Stimulated activated CD8-positive, alpha-beta memory T cell treated with anti-CD3 and anti-CD28 coated beads, Interleukin-4, amount 100 ng/mL, for 1 hour (primary cell): ENCODE measurements at places on chromosomes 7 and 10.

DNA sequence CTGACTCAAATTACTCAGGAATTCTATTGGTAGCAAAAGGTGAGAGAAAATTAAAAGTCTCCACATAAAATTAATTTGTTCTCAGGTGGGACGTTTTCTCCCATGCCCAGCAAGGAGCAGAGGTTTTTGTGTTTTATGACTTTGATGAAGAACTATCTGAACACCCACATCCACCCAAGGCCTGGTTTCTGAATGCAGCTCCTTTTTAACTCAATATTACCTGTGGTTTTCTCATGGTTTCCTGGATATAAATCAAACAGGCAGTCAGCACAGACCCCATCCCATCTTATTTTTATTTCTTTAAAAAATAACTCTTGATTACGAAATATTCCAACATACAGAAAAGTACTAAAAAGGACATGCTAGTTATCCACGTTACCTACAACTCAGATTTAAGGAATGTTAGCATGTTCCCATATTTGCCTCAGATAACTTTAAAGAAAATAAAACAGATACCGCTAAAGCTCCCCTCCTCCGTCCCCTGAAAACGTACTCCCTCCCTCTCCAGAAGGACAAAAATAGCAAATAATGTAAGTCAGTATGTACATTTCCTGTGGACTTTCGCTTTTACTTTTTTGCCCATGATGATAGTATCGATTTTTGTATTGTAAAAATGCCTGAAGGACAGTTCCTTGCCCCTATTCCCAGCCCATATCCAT lies 43.4 kb downstream of the GLI3 start:
- no peak for DNase-seq

DNA sequence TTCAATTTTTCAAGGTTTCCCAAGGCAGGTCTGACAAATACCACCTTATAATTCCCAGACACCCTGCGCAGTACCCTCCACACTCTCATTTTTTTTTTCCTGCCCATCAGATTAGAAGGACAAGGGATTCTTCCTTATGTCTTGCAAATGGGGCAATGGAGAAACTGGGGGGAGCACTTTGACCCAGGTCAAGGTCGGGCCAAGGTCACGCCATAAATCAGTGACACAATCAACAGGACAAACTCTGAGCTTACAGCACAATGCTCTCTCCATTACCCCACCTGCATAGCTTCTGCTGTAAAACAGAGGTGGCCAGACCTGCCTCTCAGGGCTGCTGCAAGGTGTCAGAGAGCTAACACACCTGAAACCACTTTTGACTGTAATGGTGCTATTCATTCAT lies 254.4 kb upstream of the ZMIZ1 start:
- DNase-seq: no peak

DNA sequence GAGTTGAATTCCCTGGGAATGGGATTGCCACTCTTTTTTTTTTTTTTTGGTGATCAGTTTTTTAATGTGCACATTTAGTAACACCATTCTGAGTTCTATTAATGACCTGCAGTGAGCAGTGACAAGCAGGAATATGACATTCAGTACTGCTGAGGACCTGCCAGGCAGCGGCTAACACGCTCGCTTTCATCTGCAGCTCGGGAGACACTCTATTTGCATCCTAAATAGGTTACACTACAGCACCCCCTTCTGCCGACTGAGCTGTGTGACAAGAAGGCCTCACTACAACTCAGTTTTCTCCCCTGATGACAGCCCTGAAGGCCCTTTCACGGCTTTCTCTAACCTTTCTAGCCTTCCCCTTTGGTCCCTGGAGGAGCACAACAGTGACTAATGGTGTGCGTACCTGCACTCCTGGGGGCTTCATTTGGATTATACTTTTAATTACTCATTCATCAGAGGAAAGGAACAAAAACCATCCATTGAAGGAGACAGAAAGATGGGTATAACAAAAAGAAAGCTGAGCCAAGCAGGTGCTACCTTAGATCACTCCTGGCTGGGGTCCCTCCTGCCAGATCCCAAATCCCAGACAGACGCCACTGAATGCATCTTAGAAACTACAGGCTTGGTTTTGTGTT lies 872.4 kb downstream of the LRMDA start:
- no peak for DNase-seq

DNA sequence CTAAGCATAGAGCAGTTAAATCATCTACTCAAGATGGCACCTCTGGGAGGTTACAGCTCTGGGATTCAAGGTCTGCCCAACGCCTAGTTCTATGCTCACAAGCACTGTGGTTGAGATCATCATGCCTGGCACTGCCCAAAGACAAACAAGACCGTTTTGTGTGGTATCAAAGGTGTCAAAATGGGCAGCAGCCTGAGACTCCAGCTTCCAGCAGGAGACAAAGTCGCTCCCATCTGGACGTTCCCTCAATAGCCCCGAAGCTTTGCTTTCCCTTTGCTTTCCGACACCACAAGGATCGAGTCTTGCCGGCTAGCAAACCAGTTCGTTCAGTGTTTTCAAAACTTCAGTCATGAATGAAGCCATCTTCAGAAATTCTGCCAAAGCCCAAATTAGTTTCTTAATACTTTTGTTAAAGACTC lies 5.1 kb downstream of the HABP2 start:
- DNase-seq: no peak

DNA sequence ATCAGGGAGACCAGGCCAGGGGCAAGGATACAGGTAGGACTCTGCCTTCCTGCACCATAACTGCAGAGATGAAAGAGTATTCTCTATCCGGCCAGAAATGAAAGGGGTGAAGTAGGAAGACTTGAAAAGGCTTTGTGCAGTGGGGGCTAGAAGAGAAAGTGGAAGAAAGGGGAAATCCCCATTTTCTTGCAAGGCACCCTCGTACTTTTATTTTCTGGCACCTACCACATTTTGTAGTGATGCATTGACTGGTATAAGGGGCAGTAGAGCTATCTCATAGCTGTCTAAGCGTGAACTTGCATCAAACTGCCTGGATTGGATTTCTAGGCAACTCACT lies 752 bp upstream of the CAMK2G start:
- DNase-seq: no peak

GRCh38 chr7:113128031-113128430 lies 9.7 kb upstream of the SMIM30 start:
- DNase-seq: no peak

- no peak for DNase-seq
Measured at GRCh38 chr7:130417213-130417612, 23.6 kb downstream of the CEP41 start.
